Activated naive CD4-positive, alpha-beta T cell treated with anti-CD3 and anti-CD28 coated beads, Interleukin-2, amount 50 U/mL, for 72 hours (primary cell): ENCODE measurements at places on chromosomes 1 and 21. TPM values are rescaled to one million over a fixed set of nuclear protein-coding genes. Genes with fewer than 3 reads are reported as not detected.

PLPPR5 gene
- total RNA-seq: not detected

GRCh38 chr1:167365360-167365759, 144.7 kb downstream of the POU2F1 start:
- no peak for DNase-seq

- no peak for DNase-seq
Measured at GRCh38 chr21:31371715-31372470, 27.8 kb upstream of the TIAM1 start.

- no peak for DNase-seq
Measured at GRCh38 chr1:230614121-230614520, 28.2 kb upstream of the COG2 start.

PTGFR gene
- not detected for total RNA-seq

SEMA4A gene
- 36.2 TPM for total RNA-seq

S100B gene
- total RNA-seq: not detected

DNA sequence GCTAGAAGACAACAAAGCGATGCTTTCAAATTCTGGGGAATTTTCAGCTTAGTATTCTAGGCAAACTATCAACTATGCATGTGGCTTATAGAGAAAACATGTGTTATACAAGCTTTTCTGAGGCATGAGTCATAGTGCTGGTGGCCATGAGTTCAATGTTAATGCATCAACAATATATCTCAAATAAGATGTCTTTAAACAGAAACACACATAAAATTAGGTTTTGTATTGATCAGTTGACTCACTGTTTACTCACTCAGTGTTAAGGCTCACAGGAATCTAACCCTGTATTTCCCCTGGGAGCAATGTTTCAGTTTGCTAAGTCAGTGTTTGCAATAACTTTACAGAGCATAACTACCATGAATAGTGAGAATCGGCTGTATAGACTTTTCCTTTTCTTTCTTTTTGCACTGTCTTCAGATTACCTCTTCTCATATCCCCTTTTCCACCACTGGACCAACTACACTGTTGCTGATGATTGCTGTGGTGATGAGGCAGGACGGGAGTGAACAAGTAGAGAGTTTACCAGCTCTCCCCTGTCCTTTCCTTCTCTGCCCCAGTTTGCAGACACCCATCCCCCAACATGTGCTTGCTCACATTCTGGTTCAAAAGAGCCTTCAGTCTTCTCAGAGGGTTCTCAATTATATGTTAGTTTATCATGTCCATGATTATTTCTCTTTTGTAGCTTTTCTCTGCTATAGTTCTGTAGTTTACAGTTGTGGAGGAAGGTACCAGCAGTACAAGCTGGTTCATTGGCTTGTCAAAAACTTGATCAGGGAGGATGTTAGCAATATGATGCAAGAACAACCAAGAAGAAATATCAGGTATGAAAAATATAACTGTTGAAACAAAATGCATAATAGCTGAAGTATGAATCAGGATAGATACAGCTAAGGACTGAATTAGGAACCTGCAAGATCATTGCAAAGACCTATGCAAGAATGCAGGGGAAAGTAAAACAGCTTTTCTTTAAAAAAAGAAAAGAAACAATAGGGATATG, 23.9 kb downstream of the CD2 start:
- no peak for DNase-seq

- DNase-seq: peak; percentile 35
Measured at GRCh38 chr1:37602750-37603694, 7.3 kb upstream of the GNL2 start.

GRCh38 chr21:25405984-25406383, 201.3 kb downstream of the MRPL39 start:
- DNase-seq: no peak

GRCh38 chr21:27953340-27954045, 986.6 kb upstream of the ADAMTS5 start:
- DNase-seq: no peak

DNA sequence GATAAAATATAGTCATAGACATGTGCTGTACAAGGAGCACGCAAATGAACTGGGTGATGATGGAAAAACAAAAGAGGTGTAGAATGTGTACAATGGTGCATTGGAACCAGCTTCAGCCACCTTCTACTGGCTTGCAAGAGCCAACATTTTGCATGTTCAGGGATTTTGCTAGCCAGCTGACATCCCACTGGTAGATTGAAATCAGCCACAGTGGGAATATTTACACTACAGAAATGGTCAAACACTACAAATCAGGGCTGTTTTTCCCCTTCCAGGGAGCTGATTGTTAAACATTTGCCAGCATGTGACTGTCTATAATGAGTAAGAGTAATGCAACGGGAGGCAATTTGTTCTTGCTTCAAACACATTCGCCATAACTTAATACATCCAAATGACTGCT, 23.2 kb downstream of the PMVK start:
- DNase-seq: no peak

- DNase-seq: no peak
Measured at GRCh38 chr1:175863299-175864050, 120.1 kb upstream of the TNR start.

DNA sequence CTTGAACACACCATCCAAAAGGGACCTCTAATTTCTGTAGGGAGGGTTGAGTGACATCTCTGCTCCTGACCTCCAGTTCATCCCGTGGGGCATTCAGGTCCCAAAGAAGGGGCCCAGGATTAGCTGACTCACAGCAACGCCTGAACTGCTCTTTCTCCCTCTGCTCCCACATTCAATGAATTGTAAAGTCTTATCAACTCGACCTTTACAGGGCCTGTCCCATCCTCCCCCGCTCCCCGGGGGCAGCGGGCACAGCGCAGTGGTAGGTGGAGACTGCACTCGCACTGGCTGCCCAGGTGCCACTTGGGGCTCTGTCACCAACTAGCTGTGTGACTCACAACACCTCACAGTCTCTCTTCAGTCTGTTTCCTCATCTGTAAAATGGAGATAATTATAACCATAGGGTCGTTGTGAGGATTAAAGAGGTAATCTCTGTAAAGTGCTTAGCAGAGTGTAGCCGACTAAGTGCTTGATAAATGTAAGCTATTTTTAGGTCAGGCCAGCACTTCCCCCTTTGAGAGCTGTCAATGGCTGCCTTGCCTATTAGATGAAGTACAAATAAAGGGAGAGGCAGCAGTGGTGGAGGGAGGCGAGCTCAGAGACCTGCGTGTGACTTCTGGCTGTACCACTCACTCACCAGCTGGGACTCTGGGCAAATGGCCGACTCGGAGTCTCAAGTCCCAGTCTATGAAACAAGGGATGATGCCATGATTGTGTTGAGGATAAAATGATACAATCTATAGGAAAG, 637 bp upstream of the MYBPHL start:
- no peak for DNase-seq

ATAD3C gene
- total RNA-seq: 1.9 TPM

GRCh38 chr1:155043301-155043702, 7.8 kb upstream of the ADAM15 start:
- no peak for DNase-seq

DNA sequence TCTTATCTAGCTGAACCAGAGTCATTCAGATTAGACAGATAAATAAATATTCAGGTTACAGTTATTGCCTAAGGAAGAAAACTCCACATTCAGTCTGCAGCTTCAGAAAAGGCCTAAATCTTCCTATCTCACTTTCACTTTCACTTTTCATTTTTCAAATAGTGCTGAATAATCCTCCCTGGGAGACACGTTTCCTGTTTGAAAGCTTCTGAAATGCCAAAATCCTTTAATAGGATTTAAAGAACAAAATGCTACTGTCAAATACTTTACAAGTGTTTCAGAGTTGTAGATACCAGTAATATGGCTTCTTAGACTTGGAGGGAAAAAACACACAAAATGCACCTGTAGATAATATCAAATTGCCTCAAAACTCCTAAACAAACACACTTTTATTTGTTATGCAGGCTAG, 3.9 kb downstream of the PSMB2 start:
- DNase-seq: no peak

DRAXIN gene
- 0.46 TPM for total RNA-seq

DNA sequence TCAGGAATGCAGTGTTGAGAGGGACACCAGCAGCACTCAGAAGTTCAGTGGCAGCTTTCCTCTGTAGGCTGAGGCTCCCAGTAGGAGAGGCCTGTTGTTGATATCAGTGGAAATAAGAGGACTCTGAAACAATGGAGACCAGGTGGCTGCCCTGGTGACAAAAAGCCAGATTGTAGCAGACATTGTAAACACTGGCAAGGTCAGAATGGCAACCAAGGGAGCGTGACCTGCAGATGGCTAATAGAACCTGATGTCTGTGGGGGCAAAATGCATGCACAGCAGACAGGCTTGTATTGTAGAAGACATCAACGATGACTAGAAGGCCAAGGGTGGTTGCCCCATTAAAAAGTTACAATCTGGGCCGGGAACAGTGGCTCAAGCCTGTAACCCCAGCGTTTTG, 53.1 kb upstream of the GPR37L1 start:
- no peak for DNase-seq

DNA sequence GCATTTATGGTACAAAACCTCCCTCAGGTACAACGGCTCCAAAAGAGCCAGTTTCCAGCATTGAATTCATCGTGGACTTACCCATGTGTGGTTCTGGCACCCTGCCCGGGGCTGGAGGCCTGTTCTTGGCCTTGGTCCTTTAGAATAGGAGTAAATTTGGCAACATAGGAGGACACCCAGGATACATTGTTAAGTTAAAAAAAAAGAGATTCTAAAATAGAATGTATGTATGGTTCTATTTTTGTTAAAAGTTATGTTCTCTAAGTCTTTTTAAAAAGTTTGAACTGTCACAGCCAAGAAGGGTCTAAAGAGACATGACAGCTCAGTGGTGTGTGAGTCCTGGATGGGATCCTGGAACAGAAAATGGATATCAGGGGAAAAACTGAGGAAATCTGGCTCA, 25.9 kb downstream of the EPHX1 start:
- no peak for DNase-seq

GRCh38 chr21:26140164-26140579, 30.4 kb downstream of the APP start:
- no peak for DNase-seq

DNA sequence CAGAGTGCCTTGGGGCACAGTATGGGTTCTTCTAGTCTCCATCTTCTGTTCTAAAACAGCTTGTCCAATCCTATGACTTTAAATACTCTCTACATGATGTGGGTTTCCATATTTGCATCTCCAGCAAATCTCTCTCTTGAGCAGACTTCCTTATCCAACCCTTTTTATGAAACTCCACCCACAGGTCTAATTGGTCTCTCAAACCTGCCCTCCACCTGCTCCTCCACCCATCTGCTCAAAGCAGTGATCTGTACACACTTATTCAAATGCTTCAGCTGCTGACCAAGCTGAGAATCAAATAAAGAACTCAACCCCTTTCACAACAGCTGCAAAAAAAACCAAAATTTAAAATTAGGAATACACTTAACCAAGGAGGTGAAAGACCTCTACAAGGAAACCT, 11.5 kb downstream of the MCOLN2 start:
- DNase-seq: no peak

- DNase-seq: no peak
Measured at GRCh38 chr1:157249739-157250138, 111.5 kb upstream of the ETV3 start.

DNA sequence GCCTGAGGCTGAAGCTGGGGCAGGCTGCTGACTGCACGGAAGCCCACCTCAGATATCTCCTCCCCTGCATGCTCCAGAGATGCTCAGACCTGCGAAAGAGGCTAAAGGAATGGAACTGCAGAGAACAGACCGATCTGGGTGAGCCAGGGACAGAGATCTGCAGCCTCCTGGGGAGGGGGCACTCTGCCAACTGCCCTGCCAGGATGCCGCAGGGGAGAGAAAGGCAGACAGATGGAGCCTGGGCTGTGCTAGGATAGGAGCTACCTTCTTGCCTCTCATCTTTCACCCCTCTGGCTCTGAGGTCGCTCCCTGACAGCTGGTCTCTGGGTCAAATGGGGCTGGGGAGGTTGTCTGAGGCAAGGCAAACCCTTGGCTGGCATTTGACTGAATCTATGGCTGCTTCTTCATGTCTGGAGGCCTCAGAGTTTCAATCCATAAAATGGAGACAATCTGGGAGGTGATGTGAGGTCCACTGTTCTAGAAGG, 238.2 kb downstream of the GRIK3 start:
- DNase-seq: no peak
